ENCODE measurements at places on chromosomes 13 and 19.

- DNase-seq = no peak
Observed at GRCh38 chr19:48127561-48127960, 16.9 kb upstream of the PLA2G4C start.

GRCh38 chr19:45569619-45570421 lies 14.8 kb downstream of the OPA3 start:
- peak; percentile 69 for DNase-seq

- DNase-seq = no peak
Observed at GRCh38 chr13:22168437-22169190, 497.7 kb downstream of the FGF9 start.

DNA sequence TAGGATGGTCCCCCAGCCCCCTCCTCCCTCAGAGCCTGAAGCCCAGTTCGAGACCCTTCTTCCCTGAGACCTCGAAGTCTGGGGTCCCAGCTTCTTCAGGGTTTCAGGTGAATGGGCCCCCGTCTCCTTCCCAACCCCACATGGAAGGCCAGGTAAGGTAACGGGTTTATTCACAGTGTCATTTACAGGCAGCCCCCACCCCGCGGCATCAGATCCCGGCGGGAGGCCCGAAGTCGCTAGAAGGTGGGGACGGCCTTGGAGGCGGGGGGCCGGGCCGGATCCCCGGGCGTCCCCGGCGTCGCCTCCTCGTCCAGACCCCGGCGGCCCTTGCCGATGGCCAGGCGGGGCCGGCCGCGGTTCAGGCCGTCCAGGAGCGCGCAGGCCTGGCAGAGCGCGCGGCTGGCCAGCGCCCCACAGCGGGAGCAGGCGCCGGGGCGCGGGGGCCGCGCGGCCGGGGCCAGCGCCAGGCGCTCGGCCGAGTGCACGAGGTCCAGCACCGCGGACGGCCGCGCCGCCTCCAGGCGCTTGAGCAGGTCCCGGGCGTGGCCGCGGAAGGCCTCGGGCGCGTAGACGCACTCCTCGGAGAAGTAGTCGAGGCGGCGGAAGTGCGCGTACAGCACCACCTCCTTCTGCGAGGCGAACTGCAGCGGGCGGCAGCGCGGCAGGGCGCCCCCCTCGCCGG lies 9.7 kb downstream of the CTU1 start:
- DNase-seq = peak; percentile 65

DNA sequence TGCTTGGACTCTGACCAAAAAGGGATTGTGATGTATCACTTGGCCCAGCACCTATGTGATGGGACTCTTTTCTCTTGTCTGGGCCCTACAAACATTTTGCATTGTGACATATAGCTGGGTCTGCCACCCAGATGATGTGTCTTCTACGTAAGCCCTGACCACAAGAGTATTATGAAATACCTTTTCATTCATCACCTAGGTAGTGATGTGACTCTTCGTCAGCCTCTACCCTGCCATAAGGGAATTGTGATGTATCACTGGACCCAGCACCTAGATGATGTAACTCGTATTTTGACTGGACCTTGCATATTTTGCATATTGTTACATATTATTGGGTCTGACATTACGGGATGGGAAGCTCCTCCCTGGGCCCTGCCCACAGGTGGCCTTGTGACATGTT lies 29.7 kb upstream of the ZNF681 start:
- DNase-seq = no peak

DNA sequence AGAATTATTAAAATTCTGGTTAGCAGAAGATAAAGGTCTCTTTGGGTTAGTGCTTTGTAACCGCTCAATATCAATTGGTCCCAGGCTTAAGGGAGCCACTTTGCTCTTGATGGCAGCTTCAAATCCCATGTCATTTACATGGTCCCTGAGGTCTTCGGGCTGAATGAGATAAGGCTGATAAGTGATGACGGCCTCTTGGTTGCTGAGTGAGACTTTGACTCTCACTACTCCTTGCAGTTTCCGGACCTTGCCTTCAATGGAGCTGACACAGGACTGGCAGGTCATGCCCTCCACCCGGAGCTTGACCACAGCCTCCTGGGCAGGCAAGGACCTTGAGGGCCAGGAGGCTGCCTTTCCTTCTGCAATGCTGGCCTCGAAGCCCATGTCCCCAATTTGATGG lies 36.8 kb downstream of the ATP7B start:
- no peak for DNase-seq

GRCh38 chr19:9407827-9408226 lies 27.5 kb downstream of the ZNF266 start:
- DNase-seq = no peak

DNA sequence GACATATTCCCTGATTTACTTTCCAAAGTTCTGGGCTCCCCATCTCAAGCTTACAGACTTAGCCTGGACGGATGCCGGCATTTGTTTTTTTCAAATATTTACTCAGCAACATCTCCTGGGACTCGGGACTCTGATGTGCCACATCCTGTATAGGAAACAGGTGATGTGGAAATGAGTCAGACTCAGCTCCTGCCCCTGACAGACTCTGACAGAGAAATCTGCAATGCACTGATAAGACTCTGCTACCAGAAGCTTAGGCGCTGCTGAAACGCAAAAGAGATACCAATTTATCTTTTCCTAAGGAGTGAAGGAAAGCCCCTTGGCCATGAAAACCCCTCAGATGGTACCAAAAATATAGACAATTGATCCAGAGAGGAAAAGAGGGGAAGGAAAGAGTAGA lies 16.2 kb downstream of the LAIR2 start:
- DNase-seq = no peak

DNA sequence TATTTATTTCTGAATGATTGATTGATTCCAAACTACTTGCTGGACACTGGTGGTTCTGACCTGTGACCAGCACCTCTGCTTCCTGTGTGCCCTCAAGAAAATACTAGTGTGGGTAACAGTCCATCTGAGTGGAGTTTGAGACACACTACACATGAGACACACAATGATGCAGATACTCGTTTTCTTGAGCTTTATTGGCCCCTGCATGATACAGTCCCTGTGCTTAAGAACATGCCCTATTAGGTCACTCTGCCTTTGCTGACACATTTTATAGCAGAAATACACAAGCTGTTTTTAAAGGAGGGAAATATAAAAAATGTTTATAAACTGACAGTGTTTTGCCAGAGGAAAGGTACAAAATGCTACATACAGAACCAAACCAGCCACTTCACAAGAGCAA lies 126.9 kb downstream of the STK24 start:
- no peak for DNase-seq

GRCh38 chr19:7994114-7994513 lies 11.3 kb downstream of the ELAVL1 start:
- DNase-seq = no peak

GRCh38 chr13:51605698-51606097 lies 21.4 kb downstream of the WDFY2 start:
- no peak for DNase-seq

GRCh38 chr19:5801796-5802619 lies 2.9 kb upstream of the NRTN start:
- DNase-seq = no peak

- DNase-seq = no peak
Observed at GRCh38 chr19:7720351-7720750, 11.6 kb downstream of the CLEC4G start.

DNA sequence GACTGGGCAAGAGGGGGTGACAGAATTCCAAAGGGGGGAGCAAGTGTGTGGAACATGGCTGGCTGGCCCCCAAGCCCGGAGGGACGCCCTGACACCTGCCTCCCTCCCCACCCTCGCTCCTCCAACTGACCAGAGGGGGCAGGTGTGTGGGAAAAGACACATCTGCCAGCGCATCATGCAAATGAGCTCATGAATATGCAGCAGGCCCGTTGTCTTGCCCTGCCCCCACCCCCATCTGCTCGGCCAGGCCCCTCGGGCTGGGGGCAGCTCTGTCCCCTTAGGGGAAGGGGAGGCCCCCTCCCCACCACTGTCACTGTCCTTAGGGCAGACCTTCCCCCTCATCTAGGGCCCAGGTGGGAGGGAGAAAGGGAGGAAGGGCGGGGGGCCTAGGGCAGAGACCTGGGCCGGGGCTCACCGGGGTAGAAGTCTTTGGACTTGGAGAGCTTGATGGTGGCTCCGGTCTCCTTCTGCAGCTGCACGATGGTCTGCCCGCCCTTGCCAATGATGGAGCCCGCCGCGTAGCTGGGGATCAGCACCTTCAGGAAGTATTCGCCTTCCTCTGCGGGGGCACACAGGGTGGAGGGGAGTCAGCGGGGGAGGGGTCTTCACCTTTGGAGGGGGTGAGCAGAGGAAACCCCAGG lies 12.9 kb downstream of the NOVA2 start:
- DNase-seq = no peak

DNA sequence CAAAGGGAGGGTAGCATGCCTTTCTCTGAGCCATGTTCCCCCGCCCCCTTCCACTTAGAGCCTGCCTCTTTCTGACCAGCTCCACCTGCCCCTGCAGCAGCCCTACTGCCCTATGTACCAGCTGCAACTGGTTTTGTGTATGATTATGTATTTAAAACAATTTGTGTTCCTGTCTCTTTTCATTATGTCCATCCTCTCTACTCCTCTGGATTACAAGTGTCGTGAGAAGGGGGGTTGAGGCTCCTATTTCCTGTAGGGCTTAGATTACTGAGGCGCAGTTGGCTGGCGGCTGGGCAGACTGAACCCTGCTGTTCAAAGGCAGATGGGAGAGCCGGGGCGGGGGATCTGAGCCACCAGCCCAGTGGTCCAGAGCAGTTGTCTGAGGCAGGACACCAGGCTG lies 213.3 kb downstream of the KCNRG start:
- no peak for DNase-seq

GRCh38 chr19:7611541-7612279 lies 16.0 kb downstream of the CAMSAP3 start:
- DNase-seq = no peak

GRCh38 chr19:41997121-41997850 lies 3.3 kb upstream of the ATP1A3 start:
- peak; percentile 57 for DNase-seq

- no peak for DNase-seq
Observed at GRCh38 chr13:104571161-104571892, 1505.1 kb upstream of the SLC10A2 start.

GRCh38 chr19:6482343-6482686 lies 728 bp upstream of the DENND1C start:
- no peak for DNase-seq

GRCh38 chr19:31718898-31719297 lies 369.7 kb upstream of the TSHZ3 start:
- DNase-seq = no peak

- DNase-seq = no peak
Observed at GRCh38 chr19:16227837-16228636, 30.3 kb downstream of the AP1M1 start.

DNA sequence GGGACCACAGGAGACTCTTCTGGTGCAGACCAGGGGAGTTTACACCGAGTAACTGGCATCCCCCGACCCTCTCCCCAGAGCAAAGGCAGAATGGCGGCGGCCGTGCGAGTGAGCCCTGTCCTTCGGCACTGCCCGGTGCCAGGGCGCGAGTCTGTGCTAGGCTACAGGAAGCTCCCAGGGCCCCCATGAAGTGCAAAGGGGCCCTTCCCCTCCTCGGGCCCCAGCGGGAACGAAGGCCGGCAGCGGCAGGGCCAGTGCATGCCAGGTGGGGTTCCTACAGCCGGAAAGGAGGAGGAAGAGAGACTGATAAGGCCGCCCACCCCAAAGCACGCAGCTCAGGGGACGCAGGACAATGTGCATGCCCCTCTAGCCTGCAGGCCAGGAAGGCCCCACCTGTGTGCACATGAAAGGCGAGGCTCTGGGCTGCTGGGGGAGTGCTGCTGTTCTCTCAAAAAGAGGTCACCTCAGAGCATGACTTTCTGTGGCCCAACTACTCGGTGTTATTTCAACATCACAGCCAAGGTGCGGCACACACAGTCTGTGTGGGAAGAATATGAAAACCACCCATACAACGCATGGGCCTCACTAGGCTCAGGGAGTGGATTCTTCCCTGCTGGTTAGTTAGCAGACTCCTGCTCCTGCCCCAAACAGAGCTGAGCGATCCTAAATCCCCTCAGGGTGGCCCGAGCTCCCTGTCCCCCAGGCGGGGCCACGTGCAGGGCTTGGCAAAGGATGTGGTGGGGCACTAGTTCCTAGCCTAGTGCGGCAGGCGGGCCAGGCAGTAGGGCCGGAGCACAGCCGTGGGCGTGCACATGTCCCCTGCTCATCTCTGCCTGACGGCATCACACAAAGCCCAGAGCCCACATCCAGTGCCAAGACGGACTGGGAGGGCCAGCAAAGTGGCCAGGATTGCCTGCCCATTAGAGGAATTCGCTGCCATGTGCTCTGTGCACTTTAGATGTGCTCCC lies 28.4 kb upstream of the TIMM44 start:
- no peak for DNase-seq

GRCh38 chr19:16363852-16364230 lies 39.2 kb downstream of the KLF2 start:
- DNase-seq = no peak

GRCh38 chr13:79812070-79812850 lies 331.3 kb downstream of the NDFIP2 start:
- no peak for DNase-seq

DNA sequence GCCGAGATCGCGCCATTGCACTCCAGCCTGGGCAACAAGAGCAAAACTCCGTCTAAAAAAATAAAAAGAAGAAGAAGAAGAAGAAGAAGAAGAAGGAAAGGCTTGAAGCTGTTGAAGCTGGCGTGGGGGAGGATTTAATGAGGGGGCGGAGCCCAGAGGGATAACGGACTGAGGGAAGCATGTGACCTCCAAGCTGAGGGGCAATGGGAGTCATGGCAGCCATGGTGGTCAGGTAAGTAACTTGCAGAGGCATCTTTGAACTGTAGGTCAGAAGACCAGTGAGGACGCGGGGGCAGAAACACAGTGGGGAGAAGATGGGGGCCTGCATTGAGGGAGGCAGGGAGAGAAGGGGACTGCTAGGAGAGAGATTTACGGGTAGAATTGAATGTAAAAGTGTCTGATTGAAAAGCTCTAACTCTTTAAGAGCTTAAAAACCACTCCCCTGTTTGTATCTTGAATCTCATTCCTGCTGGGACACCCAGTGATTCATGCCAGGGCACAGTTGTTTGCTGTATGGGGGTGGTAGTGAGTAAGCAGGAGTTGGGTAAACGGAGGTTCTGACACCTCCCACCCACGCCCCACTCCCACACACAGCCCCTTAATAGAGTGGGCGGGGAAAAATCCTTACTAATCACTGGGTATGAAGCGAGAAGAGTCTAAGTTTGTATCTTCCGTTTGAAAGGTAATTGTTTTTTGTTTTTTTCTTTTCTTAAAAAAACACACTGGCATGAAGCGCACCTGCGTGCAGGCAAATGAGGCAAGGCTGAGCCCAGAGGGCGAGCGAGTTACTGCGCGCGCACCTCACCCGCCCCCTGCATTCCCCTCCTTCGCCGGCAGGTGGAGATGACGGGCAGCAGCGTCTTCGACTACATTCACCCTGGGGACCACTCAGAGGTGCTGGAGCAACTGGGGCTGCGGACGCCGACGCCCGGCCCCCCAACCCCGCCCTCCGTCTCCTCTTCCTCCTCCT lies 13.0 kb downstream of the TMEM160 start:
- DNase-seq = peak; percentile 100

GRCh38 chr13:51501592-51502152 lies 48.8 kb upstream of the INTS6 start:
- no peak for DNase-seq

DNA sequence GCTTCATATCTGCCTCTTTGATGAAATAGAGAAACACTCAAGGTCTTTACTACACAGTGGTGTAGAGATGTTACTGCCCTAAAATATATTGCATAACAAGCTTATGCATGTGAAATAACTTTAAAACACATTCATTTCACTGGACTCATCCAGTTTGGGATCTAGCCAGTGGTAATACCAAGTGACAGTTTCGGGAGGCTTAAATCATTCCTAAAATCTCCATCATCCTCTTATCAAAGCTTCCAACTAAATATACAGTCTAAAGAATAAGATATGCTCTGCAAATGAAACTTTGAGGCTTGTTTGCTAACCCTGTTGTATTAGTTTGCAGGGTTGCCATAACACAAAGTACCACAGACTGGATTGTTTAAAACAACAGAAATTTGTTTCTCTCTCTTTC lies 52.8 kb downstream of the THSD1 start:
- DNase-seq = no peak
